ENCODE measurements at places on chromosomes 4 and X. TPM values are rescaled to one million over a fixed set of nuclear protein-coding genes. Genes with fewer than 3 reads are reported as not detected.

SMIM10L2A gene
- 0.58 TPM for total RNA-seq

DNA sequence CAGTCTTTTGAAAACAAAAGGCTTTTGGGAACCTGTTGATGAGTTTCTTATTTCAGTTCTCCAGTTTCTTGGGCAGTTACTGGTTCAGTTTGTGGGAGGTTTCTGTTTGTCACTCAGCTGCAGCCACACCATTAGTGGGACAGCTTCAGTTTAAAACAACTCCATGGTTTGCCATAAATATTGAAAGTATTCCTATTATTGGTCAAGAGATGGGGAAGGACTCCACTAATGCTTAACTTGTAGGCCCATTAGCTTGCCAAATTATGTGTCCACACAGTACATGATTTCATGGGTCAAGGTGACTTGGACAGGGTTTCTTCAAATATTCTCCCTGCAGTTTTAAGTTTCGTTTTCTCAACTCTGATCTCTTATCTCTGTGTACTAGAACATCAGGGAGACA is 15.5 kb upstream of the ASIC5 start:
- H3K27me3 ChIP-seq = no peaks in the 10 kb centered on the region
- DNase-seq = no peak
- H3K4me1 ChIP-seq = no peaks in the 10 kb centered on the region
- no peaks in the 10 kb centered on the region for H3K36me3 ChIP-seq
- H3K27ac ChIP-seq = no peak overlapping the region

- no peaks in the 10 kb centered on the region for H3K36me3 ChIP-seq
- H3K27ac ChIP-seq = no peak overlapping the region
These were observed 62.6 kb downstream of the MMRN1 start for GRCh38 chr4:89957046-89957926.

DNA sequence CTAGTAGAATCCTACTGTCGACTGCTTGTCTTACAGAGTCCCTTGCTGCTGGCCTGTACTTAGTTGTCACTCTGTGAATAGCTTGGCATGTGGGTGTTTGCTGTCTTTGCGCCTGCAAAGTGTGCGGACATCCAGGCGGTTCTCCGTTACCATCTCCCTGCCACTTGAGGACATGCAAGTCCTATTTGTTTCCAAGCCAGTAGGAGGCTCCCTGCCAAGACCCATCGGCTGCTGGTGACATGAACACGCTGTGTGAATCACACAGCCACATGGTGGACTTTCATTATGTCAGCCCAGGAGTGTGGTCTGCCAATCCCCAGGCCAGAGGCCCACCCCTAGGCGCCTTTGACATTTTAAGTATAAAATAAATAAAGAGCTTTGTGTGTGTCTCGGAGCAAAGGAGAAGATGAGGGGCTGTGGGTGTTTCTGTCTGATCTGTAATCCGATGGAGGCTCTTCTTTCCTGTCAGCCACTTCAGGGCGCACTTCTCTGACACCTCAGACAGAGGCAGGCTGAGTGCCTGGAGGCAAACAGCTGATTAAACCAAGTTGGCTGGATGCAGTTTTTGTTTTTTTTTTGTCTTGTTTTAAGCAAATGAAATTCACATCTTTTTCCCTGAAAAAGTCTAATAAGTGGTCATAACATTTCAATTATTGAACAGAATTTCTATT is 51.5 kb downstream of the ALPK1 start:
- H3K4me1 ChIP-seq = peaks cover 7% of the 10 kb centered on the region
- DNase-seq = peak; percentile 72
- no peaks in the 10 kb centered on the region for H3K36me3 ChIP-seq
- H3K27ac ChIP-seq = peak overlapping the region; percentile 69
- H3K27me3 ChIP-seq = no peaks in the 10 kb centered on the region

DNA sequence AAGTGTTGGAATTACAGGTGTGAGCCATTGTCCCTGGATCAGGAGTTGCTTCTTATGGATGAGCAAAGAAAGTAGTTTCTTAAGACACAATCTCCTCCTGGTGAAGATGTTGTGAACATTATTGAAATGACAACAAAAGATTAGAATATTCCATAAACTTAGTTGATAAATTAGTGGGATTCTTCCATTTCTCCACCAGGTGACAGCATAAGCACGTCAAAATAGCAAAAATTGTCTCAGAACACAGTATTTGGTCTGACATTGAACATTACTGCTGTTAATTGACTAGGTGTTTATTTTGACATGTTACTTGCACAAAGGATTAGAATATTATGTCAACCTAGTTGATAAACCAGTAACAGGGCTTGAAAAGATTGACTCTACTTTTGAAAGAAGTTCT is 21.6 kb downstream of the CLDN34 start:
- no peaks in the 10 kb centered on the region for H3K27me3 ChIP-seq
- no peaks in the 10 kb centered on the region for H3K4me1 ChIP-seq
- no peaks in the 10 kb centered on the region for H3K36me3 ChIP-seq
- H3K4me3 ChIP-seq = no peak overlapping the region

- H3K27me3 ChIP-seq = peaks cover 13% of the 10 kb centered on the region
- DNase-seq = peak; percentile 70
- H3K36me3 ChIP-seq = no peaks in the 10 kb centered on the region
- H3K4me3 ChIP-seq = peak within 1 kb of the TSS; percentile 55
These were observed at the start of gene PCDH19 for GRCh38 chrX:100409610-100410590. PCDH19 (minus strand) TSS chrX:100410273; CDS start chrX:100408597, 1,676 bp downstream.

GRCh38 chr4:168076989-168077725 is 15.2 kb upstream of the ANXA10 start:
- H3K27ac ChIP-seq = no peak overlapping the region
- H3K36me3 ChIP-seq = no peaks in the 10 kb centered on the region
- H3K4me3 ChIP-seq = no peak overlapping the region
- H3K4me1 ChIP-seq = no peaks in the 10 kb centered on the region
- no peak for DNase-seq

- H3K36me3 ChIP-seq = no peaks in the 10 kb centered on the region
- H3K4me3 ChIP-seq = no peak overlapping the region
- no peaks in the 10 kb centered on the region for H3K27me3 ChIP-seq
These were observed 94.7 kb downstream of the LINC00632 start for GRCh38 chrX:140804292-140804691.

Measured in psoas muscle (tissue), 8 donors.